ENCODE measurements at places on chromosomes 12 and 14.

DNA sequence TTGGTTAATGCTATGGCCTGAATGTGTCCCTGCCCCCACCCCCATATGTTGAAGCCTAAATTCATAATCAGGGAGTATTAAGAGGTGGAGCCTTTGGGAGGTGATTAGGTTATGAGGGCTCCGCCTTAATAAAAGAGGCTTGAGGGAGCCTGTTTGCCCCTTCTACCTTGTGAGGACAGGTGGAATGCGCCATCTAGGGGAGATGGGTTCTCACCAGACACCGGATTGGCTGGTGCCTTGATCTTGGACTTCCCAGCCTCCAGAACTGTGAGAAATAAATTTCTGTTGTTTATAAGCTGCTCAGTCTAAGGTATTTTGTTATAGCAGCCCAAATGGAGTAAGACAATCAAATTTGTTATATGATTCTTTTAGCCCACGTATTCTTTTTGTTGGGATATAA lies 148.3 kb downstream of the PTCSC3 start:
- DNase-seq, result peak; percentile 16

GRCh38 chr12:107126796-107127481 lies 33.6 kb upstream of the CRY1 start:
- DNase-seq, result no peak

GRCh38 chr14:105617201-105617777 lies 90.9 kb downstream of the TMEM121 start:
- DNase-seq, result no peak

DNA sequence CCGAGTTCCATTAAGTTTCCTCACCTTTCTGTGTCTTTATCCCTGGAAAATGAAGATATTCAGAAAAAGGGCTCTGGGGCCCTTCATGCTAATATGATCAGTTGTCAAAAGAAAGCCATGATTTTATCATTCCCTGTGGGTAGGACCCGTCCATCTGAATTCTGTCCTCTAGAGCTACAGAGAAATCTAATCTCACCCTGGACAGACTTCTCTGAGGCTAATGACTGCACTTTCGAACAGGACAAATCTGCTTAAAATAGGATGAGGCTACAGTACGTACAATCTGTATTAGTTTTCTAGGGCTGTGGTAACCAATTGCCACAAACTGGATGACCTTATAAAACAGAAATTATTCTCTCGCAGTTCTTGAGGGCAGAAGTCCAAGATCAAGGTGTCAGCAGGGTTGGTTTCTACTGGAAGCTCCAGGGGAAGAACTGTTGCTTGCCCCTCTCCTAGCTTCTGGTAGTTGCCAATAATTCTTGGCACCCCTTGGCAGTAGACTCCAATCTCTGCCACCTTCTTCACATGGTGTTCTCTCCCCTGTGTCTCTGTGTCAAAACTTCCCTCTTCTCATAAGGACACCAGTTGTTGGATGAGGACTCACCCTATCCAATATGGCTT lies 1.3 kb downstream of the AK7 start:
- DNase-seq, result no peak

- DNase-seq, result no peak
Measured at GRCh38 chr12:53811606-53812005, 59.8 kb upstream of the CISTR start.

- DNase-seq, result no peak
Measured at GRCh38 chr12:125949471-125949870, 884.2 kb downstream of the AACS start.

DNA sequence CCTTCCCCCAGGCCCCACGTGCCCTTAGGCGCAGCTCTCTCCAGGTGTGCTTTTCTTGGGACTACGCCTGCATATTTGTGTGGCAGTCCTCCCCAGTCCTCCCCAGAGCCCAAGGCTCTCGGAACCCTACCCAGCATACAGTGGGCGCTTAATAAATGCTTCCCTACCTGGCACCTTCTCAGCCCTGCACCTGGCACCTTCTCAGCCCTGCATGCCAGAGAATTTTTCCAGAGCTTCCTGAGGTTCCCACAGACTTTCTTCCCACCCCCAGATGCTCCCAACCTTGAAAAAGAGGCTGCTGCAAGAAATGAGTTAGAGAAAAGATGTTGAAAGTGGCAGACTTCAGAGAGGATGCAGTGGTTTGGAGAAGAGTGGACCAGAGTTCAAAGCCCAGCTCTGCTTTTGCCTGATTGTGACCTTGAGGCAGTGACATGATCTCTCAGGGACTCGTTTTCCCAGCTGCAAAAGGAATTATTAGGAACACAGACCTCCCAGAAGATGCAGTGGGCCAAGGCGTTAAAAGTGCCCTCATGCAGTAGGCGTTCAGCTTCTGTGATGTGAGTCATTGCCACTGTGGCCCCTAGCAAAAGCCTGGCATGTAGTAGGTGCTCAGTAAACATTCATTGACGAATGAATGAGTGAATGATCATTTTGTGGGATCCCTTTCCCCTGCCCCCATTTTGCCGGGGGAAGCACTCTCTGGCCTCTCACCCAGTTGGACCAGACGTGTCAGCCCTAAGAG lies 167.2 kb downstream of the PHETA1 start:
- no peak for DNase-seq

DNA sequence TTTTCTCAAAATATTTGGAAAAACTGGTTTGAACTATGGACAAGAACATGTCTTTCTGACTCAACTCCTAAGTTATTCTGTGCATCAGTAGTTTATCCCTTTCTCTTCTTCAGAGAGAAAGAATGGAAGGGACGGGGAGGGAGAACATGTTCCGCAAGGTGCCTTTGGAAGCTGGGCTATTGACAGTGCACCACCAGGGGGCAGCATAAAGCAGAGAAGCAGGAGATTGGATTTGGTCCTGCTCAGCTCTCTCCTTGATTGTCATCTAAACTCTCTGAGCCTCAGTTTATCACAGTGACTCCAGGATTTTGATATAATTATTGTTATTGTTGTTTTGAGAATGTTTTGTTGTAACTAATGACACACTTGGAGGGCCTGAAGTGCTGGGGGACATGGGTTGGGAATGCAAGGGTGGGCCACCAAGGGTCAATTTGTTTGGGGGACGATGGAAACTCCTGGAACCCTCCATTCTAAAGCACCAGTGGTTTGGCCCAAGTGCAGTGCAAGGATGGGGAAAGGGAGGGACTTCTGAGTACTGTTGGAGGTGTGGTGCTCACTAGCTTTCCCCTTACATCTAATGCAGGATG lies 45.3 kb upstream of the ANO6 start:
- peak; percentile 81 for DNase-seq

DNA sequence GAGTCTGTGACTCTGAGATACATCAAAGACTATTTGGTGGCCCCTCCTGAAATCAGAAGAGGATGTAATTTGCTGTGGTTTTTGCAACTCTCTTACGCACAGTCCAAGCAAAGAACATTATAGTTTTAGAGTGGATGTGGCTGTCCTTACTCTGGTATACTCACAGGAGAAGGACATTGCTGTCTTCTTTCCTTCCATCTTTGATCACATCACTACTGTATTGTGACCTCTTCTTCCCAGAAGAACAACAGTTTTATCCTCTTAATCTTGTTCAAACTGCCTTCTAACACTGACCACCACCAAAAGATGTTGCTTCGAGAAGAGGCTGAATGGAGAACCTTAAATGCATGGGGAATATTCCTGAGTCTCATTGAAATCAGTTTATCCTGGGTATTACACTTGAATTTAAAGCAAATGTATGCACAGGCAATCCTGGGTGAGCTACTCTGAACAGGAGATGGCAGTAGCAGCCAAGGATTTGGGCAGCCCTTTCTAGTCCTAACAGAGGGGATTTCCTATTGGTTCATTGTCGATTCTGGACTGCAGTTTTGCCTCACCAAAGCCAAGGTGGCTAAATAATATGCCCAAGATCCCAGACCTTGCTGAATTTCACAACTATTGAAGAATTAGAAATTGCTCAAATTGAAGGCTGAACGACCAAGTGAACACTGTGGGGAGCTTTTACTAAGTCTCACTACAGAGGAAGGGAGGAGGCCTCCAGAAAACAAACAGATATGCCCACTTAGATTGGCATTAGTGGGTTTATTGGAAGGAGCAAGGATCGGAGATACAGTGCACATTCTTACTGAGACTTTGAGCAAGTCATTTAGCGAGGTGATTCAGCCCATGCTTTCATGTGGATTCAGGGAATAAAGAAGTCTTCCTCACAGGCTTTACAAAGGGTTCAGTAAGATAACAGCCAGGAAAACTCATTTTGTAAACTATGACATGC lies 282.8 kb downstream of the PAWR start:
- DNase-seq, result peak; percentile 76

DNA sequence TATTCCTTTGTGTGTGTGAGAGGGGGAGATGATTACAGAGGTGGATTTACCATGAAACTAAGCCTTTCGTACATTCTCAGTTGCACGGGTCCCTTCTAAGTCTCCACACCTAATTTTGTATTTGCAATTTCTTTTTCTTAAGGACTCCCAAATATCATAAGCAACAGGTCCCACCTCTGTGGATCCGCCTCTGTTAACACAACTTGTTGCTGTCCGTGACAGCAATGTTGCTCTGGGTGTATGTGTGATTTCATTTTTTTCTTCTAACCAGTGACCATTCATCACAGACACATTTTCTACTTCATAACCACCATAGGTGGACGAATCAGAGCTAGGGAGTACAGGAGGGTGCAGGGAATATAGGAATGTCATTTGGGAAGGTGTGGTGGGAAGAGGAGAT lies 81.1 kb downstream of the NRXN3 start:
- no peak for DNase-seq

GRCh38 chr12:80219345-80219744 lies 120.0 kb downstream of the OTOGL start:
- DNase-seq, result no peak

DNA sequence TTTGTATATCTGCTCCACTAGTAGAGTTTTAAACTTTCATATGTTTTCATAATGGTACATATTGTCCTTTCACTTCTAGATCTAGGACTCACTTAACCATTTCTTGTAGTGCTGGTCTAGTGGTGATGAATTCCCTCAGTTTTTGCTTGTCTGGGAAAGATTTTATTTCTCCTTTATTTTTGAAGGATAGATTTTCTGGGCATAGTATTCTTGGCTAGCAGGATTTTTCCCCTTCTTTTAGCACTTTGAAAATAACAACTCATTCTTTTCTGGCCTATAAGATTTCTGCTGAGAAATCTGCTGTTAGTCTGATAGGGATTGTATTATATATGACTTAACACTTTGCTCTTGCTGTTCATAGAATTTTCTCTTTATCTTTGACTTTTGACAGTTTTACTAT lies 69.3 kb downstream of the CAND1 start:
- DNase-seq, result no peak

- no peak for DNase-seq
Measured at GRCh38 chr12:112413855-112414625, 4.6 kb upstream of the RPL6 start.

DNA sequence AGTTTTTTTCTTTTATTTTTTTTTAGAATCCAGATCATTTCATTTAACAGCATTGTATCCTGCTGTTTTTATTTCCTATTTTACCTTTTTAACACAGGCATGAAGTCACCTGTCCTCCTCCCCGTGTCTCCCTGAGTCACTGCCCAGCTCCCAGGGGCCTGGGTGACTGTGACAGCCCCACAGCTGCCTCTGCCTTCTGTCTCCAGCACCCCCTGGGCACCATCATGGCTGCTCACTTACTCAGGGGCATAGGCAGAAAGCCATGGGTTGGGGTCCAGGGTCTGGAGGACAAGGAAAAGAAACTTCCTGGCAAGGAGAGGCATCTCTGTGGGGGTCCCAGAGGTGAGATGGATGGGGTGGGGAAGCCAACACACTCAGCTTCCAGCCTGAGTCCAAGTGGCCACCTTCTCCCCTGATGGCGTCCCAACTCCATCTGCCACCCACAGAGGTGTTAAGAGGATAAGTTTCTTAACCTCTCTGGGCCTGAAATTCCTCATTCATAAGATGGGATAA lies 25.3 kb downstream of the TMEM63C start:
- no peak for DNase-seq

- DNase-seq, result no peak
Measured at GRCh38 chr12:120140603-120141002, 24.1 kb upstream of the RAB35 start.

- no peak for DNase-seq
Measured at GRCh38 chr14:74865156-74865555, 10.8 kb downstream of the PROX2 start.

DNA sequence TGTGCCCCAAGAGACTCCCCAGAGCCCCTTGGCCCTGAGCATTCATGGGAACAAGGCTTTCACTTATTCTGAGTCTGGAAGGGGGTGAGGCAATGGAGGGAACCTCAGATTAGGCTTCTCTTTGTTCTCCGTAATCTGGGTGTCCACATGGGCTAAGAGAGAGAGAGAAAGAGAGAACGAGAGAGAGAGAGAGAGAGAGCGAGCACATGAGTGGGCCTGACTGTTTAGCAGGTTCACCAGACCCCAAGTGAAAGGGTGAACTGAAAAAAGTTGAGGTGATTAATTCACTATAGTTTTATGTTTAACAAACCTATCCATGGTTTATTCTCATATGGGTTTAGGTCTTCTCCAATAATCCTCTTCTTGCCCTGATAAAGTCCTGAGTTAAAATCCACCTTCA lies 183.4 kb upstream of the VASH1 start:
- no peak for DNase-seq

GRCh38 chr14:97878727-97879126 lies 1081.5 kb downstream of the VRK1 start:
- DNase-seq, result no peak

DNA sequence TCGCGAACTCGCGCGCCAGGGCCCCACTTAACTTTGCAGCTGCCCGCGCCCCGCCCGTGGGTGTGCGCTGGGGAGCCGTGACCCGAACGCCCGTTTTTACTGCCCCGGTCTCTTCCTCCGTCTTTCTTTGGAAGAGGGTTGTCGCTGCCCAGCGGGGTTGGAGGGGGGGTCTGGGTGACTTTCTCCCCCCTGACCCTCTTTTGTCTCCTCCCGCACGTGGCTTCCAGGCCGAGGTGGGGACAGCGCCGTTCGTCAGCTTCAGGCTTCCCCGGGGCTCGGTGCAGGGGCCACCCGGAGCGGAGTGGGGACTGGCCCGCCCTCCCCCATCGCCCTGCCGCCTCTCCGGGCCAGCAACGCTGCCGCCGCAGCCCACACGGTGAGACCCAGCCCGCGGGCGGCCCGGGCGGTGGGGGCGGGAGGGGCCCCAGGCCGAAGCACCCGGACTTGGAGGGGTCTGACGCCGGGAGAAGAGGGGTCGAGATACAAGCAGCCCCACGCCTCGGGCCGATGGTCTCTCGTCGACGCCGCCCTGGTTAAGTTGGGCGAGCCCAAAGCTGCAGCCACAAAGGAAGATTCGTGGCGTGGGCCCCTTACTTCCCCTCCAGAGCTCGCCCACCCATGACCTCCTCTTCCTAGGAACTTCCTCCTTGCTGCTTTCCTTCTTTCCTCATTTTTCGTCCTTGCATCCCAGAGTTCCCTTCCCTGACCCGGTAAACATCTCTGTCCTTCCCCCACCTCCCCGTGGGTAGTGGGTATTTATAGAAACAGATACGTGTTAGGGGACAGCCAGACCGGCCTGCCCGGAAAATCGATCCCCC lies 1.2 kb downstream of the DYRK2 start:
- no peak for DNase-seq

Data from NT2/D1 (cell line).